ENCODE measurements at places on chromosomes 13 and 19. TPM values are rescaled to one million over a fixed set of nuclear protein-coding genes. Genes with fewer than 3 reads are reported as not detected.

The CBARP gene
- 18.0 TPM for total RNA-seq

The LATS2 gene
- 26.5 TPM for total RNA-seq

The ZNF701 gene
- 16.5 TPM for total RNA-seq

The NAPSA gene
- total RNA-seq = 1.1 TPM

The SIGLEC12 gene
- total RNA-seq = not detected

The PCDH9 gene
- 0.77 TPM for total RNA-seq

The SIX5 gene
- total RNA-seq = 27.3 TPM
